ENCODE measurements at places on chromosomes 11 and 22.

DNA sequence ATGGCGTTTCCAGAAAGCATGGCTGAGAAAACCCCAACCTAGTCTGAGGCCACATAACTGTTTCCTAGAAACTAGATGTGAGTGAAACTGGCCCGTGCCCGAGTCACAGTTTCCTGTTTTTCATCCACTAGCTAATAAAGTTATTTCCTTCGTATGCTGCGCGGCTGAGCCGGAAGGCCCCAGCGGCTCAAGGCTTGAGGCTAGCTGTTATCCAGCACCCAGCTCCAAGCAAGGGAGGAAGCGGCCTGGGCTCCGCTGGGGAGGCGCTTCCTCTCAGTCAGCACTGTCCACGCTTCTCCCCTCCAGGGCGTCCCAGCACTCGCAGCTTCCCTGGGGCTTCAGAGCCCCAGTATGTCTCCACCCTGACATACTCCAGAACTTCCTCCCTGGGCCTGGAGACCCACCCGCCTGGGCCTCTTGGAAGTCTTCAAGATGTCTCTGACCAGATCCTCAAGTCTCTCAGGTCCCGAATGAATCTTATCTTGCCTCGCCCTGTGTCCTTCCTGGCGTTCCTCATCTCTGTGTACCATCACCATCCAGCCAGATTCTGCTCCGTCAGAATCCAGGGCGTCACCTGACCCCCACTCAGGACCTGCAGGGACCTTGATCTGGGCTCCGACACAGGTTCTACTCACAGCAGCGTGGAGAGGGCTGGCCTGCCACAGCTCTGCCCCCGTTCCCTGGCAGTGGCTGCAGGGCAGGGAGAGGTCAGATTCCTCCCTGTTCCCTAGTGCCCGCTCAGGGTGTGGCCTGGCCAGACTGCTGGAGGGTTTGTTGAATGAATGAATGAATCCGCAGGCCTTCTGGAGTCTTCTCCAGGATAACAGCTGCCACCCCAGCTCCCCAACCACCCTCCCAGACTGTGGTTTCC is 81.9 kb downstream of the LRRC32 start:
- DNase-seq, result no peak

DNA sequence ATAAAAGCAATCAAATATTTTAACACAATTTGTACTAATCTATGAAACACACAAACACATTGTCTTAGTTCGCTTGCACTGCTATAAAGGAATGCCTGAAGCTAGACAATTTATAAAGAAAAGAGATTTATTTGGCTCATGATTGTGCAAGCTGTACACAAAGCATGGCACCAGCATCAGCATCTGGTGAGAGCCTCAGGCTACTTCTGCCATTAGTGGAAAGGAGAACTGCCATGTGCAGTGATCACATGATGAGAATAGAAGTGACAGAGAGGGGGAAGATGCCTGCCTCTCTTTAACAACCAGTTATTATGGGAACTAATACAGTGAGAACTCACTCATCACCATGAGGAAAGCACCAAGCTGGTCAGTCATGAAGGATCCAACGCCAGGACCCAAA is 105.1 kb downstream of the GUCY1A2 start:
- DNase-seq, result no peak

DNA sequence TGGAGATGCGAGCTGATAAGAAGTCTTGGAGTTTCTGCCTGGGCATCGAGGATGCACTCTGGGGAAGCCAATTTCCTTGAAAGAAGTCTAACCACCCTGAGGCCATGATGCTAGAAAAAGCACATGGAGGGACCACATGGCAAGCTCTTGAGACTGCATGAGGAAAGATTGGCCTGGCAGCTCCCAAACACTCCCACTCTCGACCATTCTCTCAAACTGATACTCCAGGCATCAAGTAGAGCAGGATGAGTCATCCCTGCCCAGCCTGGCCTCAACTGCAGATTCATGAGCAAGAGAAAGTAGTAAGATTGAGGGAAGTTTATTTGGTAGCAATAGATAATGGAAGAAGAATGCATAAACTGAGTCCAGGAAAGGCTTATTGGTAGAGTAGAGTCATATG is 194.3 kb downstream of the KIF18A start:
- DNase-seq, result no peak

DNA sequence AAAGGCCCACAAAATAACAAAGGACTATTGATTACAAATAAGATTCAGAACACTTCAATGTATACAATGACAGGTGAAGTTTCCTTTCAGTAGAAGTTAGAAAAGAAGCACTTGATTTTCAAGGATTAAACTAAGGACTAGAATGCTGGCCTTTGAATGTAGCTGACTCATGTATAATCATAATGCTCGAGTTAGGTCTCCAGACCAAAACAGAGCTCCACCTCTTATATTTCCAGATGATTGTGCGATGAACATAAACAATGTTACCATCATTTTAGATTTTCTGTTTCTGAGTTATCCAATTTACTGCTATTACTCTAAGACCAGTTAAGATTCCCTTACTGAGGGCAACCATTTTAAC is 40.4 kb upstream of the RAPSN start:
- no peak for DNase-seq

GRCh38 chr11:110130642-110131238 is 37.5 kb downstream of the ZC3H12C start:
- no peak for DNase-seq

Measured in stimulated activated CD4-positive, alpha-beta T cell treated with anti-CD3 and anti-CD28 coated beads, Interleukin-2, amount 100 ng/mL, for 4 hours (primary cell).